ENCODE measurements at places on chromosomes 4 and X.

- DNase-seq: peak; percentile 18
Observed at GRCh38 chrX:109886122-109886761, 116.7 kb upstream of the TMEM164 start.

- peak; percentile 4 for DNase-seq
Observed at GRCh38 chr4:155403886-155404285, 27.1 kb upstream of the MAP9 start.

- DNase-seq: no peak
Observed at GRCh38 chrX:64977051-64977450, 801 bp upstream of the ZC4H2 start.

DNA sequence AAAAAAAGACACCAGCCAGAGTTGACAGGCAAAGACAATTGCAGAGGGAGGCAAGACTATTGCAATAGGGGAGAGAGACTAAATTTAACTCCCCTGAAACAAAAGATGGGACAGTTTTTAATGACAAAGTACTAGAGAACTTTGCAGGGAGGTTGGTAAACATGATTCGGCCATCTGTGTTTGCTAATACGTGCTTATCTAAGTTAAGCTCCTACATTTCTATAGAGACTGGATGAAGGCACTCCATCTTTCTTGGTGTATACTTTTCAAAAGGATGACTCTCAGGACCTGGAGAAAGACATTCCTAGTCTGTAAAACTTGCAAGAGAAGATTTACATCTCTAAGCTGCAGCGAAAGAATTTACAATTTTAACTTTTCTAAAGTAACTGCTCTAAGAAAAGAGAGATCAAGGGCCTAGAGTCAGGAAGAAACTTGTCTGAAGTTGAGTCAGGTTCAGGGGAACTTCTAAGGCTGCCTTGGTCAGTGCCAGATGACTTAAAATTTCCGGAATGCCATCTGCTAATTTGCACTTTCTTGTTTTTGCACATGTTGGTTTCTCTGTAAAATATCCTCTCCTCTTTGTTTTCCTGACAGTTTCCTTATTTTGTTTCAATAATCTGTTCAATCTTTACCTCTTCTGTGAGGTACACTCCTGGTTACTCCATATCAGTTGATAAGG is 10.6 kb downstream of the ADAM29 start:
- DNase-seq: no peak

GRCh38 chrX:125436855-125437254 is 117.2 kb downstream of the TEX13C start:
- DNase-seq: no peak

DNA sequence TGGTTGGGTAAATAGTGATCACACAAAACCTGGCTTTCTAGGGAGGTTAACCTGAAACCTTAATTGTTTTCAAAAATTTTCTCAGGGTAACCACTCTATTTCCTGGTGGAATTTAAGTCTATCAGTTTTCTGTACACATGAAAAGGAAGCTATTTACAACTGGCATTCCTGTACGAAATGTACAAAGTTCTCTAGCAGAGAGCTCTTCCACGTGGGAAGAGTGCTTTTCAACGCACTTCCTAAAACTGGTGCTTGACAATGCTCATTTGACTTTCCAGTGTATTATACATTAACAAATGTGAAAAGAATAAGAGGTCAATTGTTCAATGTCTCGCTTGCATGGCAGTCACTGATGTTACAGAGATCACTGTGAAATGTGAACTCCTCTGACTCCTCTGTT is 2.8 kb upstream of the SOD3 start:
- DNase-seq: no peak

DNA sequence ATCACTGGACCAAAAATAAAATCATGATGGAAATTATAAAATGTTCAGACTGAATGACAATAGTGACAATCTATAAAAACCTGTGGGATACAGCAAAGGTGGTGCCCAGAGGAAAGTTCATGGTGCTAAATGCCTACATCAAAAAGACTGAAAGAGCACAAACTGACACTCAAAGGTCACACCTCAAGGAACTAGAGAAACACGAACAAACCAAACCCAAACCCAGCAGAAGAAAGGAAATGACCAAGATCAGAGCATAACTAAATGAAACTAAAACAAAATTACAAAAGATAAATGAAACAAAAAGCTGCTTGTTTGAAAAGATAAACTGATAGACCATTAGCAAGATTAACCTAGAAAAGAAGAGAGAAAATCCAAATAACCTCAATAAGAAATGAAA is 78.7 kb downstream of the ANAPC10 start:
- no peak for DNase-seq

- peak; percentile 20 for DNase-seq
Observed at GRCh38 chrX:21014326-21014725, 359.9 kb upstream of the CNKSR2 start.

DNA sequence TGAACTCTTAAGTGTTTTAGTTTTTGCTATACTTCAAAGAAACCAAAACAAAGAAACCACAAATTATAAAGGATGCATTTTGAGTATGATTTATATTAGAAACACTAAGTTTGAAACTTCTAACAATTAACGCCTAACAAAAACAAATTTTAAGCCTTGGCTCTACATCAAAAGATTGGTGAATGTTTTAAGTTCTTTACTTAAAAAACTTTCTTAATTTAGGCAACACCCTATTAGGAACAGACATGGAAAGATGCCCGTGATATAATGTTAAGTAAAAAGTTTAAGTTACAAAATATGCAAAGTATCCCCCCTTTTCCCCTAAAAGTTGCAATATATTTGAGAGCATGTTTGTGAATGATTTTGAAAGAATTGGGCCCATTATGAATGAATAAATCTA is 21.2 kb downstream of the PROM1 start:
- no peak for DNase-seq

- no peak for DNase-seq
Observed at GRCh38 chr4:139167774-139168444, 9.1 kb downstream of the ELF2 start.

DNA sequence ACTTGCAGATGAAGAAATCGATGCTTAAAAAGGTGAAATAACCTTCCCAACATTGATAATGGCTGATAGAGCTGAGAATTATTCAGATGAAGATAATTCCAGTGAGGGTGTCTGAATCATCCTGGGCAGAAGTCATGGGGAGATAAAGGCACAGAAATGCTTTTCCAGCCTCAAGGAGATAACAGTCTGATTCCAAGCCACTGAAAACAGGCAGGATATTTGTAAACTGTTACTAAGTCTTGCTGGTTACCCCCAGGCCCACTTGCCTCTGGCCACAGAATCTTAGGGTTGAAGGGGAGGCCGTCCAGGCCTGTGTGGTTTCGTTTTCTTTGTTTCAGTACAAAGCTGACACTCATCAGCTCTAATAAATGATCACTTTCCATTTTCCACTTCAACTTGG is 158.5 kb downstream of the SH3KBP1 start:
- no peak for DNase-seq

GRCh38 chrX:51484616-51485015 is 11.8 kb downstream of the NUDT11 start:
- no peak for DNase-seq

- no peak for DNase-seq
Observed at GRCh38 chr4:104486716-104487504, 7.8 kb downstream of the CXXC4 start.

GRCh38 chr4:6327220-6327917 is 57.7 kb downstream of the WFS1 start:
- DNase-seq: peak; percentile 26

- no peak for DNase-seq
Observed at GRCh38 chr4:121930304-121930703, 21.6 kb downstream of the TRPC3 start.

DNA sequence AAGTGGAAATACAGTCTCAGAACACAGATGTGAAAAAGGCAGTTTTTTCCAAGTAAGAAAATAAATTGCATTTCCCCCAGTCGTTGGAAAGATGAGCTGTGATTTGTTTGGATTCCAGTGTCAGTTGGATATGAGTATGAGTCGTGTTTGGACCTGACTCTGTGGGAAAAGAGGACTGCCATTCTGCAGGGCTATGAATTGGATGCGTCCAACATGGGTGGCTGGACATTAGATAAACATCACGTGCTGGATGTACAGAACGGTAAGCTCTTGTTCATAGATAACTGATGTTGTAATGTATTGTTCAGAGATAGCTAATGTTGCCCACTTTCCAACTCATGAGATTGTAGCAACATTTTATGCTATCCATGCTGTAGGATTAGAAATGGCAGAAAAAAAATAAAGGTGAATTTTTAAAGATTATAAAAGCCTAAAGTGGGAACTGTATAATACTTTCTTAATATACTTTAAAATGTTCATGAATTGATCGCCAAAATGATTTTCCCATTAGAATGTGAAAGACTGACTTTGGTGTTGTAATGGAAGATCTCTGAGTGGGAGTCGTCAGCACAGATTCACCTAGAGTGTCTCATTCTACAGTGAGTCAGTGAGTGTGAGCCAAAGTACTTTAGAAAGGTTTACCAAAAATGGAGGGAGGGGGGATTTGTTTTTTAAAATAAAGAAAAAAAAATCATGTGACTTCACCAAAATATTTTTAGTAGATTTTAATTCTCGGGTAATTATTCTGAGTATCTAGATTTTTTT is 178.7 kb downstream of the DCTD start:
- peak; percentile 15 for DNase-seq

- no peak for DNase-seq
Observed at GRCh38 chrX:9295551-9295950, 169.3 kb upstream of the TBL1X start.

DNA sequence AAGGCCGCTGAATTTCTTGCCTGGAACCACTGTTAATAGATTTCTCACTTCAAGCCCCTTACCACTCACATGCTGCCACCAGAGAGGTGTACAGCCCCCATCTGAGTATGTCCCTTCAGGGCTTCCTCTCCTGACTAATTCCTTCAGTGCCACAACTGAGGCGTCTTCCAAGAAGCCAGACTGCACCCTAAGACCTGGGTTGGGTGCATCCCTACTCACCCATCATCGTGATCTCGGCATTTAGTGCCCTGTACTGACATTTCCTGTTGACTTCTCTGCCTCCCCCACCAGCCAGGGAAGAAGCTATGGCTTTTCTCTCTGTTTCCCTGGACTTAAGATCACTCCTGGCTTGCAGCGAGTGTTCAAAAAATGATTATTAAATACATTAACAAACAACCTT is 40.4 kb upstream of the MAP3K15 start:
- DNase-seq: no peak

- no peak for DNase-seq
Observed at GRCh38 chrX:109812236-109812635, 79.2 kb upstream of the ACSL4 start.

DNA sequence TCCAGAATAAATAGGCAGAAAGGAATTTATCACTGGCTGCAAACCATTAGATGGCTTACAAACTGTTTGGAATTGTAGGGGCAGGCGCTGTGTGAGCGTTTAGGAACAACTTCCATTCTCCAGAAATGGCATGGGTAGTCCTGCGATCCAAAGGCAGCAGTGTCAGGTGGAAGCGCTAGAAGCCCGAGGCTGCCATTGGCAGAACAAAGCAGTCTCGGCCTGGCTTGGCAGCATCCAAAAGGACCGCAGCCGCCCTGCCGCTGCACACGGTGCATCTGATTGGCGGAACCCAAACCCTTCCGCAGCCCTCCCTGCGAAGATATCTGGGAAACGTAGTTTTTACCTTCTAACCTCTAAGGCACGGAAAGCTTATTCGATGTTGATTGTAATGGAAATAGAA is 23.6 kb upstream of the YTHDC1 start:
- no peak for DNase-seq

GRCh38 chr4:39357002-39357401 is 9.2 kb downstream of the RFC1 start:
- DNase-seq: no peak

GRCh38 chr4:61336488-61336887 is 136.4 kb downstream of the ADGRL3 start:
- no peak for DNase-seq

- DNase-seq: no peak
Observed at GRCh38 chr4:110475881-110476818, at the start of gene ENPEP. Gene ENPEP, plus strand, starts transcription at chr4:110476155. Its CDS starts 260 bp downstream, at chr4:110476415.

- DNase-seq: no peak
Observed at GRCh38 chrX:148601034-148601433, 100.6 kb downstream of the AFF2 start.

GRCh38 chrX:47605024-47605423 is 14.6 kb downstream of the SYN1 start:
- no peak for DNase-seq

- no peak for DNase-seq
Observed at GRCh38 chr4:19645589-19645988, 606.1 kb upstream of the SLIT2 start.

DNA sequence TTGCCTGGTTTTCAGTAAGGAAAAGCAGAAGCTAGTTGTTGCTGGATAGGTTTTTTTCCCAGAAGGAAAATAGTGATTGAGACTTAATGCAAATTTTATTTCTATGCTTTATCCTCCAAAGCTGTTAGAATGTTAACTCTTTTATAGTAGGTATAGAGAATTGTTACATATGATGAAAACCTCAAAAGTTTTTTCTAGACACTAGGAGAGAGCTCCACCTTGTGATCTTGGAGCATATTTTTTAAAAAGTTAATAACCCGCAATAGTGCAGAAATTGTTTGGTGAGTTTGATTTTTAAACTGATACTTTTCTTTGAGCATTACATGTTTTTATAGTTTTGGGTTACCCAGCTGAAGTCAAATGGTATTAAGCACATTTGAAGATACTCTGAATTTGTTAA is 56.5 kb downstream of the STAG2 start:
- no peak for DNase-seq

DNA sequence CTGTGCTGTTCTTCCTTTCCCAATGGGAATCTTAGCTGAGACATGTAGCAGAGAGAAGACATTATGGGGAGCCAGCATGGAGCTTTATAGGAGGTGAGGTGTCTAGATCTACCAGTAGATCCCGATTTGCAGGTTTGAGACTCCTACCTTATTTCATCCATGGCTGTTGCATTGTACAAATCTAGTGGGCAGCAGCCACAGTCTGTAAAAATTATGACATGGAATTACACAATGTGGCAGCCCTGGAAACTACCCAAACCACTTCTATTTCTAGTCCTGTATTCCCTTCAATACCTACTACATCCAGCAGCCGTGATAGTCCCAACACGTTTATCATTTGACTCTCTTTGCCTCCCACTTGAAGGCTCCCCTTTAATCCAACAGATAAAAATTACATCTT is 8.1 kb downstream of the ATP7A start:
- DNase-seq: no peak

DNA sequence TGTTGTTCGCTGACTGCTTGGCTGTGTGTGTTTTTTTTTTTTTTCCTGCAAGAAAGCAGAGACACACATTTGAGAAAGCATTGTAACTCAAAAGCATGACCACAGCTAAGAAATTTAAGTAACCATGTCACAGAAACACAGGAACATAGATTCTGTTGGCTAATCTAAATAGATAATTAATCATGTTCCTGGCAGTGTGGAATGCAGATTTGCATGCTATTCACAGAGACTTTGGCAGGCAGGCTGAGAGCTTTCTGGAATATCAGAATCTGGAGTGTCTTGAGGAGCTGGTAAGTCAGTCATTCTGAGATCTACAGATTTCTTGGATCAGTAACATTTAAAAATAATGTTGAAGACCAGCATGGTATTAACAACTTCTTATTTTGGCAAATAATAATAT is 33.2 kb upstream of the SMS start:
- no peak for DNase-seq

DNA sequence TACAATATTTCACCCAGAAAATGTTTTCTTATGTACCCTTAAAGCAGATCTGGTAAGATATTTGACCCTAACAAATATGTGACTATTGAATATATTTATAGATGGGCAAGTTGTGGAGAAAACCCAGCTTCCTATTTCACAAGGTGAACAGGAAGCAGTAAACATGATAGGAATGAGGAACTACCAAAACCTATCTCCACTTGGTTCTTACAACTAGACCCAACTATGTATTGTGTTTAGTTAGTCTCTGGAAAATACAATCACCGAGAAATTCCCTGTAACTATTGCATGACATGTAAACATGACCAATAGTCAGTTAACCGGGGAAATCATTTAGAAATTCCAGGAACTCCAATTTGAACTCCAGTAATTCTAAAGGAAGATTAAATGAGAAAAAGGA is 8.4 kb upstream of the RXFP1 start:
- no peak for DNase-seq

All from NCI-H2171 treated with DMSO at 0.1 percent for 48 hours (cell line).